ENCODE measurements at places on chromosomes 12 and 14. TPM values are rescaled to one million over a fixed set of nuclear protein-coding genes. Genes with fewer than 3 reads are reported as not detected.

The TMBIM6 gene
- 245 TPM for total RNA-seq

DNA sequence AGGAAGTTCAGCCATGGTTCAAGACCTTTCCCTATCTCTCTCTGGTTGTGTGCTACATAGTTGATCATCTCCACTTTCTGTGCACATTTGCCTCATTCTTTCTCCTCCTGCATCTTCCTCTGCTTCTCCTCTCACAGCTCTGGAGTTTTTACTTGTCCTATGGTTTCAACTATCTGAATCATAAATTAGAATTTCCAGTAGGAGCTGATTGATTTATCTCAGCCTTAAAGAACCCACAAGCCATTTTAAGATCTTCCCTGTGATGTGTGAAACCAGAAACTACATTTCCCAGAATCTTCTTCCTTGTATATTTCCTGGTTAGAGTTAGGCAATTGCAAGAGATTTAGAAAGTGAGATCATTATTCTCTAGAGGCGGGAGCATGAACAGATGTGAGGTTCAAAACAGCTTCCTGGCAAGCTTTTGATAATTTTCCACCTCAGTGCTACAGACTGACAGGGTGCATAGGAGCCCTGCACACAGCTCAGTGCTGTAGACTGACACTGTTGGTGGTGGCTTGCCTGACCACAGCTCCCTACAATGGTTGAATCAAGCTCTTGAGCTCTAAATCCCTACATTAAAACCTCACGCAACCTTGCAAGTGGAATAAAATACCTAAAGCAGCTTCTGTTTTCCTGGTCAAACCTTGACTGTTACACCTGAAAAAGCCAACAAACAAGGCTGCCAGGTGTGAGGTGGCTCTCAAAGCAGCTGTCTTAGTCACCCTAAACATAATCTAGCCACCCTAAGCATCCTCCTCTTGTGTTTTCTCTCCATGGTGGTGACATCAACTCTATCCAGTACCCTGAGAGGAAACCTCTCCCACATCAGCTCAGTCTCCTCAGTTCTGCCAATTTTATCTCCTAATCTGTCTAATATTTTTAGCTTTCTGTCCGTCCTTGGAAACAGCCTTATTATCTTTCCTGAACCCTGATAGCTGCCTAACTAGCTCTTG lies 21.5 kb upstream of the IFNG start:
- no peak for DNase-seq

DNA sequence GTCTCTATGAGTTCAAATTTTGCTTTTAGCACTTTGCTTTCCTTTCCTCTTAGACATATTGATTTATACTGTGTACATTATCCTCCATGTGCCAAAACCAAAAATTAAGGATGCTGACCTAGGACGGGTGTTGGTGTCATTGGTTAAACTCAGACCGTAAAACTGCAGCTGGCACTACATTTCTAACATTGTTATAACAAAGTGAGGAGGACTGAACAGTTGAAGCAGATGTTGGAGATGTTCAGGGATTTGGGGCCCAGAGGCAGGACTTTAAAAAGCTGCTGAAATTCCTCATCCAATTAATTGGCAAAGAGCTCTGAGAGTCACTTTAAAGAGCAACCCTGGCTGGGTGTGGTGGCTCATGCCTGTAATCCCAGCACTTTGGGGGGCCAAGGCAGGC lies 72.4 kb downstream of the TMTC1 start:
- DNase-seq, result no peak

DNA sequence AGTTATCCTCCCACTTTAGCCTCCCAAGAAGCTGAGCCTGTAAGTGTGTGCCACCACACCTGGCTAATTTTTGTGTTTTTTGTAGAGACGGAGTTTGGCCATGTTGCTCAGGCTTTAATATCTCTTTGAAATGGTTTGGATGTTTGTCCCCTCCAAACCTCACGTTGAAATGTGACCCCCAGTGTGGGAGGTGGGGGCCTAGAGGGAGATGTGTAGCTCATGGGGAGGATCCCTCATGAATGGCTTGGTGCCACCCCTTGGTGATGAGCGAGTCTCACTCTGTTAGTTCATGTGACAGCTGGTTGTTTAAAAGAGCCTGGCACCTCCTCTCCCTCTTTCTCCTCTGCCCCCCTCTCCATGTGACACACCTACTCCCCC lies 23.6 kb upstream of the TTC7B start:
- peak; percentile 10 for DNase-seq

- peak; percentile 28 for DNase-seq
Observed at GRCh38 chr12:100375038-100375735, 18.3 kb downstream of the SLC17A8 start.

All from uterus (tissue), 4 donors.